ENCODE measurements at places on chromosomes 11 and 22. TPM values are rescaled to one million over a fixed set of nuclear protein-coding genes. Genes with fewer than 3 reads are reported as not detected.

FUT4 gene
- total RNA-seq: 2.6 TPM

NXPE2 gene
- not detected for total RNA-seq

TRIM29 gene
- total RNA-seq: 26.6 TPM

XKR3 gene
- not detected for total RNA-seq

APOL6 gene
- 1.9 TPM for total RNA-seq

PANX3 gene
- total RNA-seq: not detected

NNMT gene
- total RNA-seq: 337 TPM

OR51B2 gene
- not detected for total RNA-seq

SAC3D1 gene
- total RNA-seq: 48.2 TPM

OR5P2 gene
- total RNA-seq: not detected

TMPRSS6 gene
- total RNA-seq: not detected

CCDC82 gene
- 19.1 TPM for total RNA-seq

CCDC73 gene
- not detected for total RNA-seq

BIRC3 gene
- 52.7 TPM for total RNA-seq

LGALS1 gene
- total RNA-seq: 1,296 TPM

Data from A549 treated with Hydrocortisone at 1 μM for 4 hours (cell line).